Stimulated activated CD8-positive, alpha-beta memory T cell treated with anti-CD3 and anti-CD28 coated beads, Interleukin-15, amount 100 ng/mL, for 4 hours (primary cell): ENCODE measurements at places on chromosomes 7 and 10.

GRCh38 chr7:100972002-100972347 lies 2.6 kb downstream of the MUC12 start:
- DNase-seq: no peak

- DNase-seq: no peak
Measured at GRCh38 chr7:50153148-50153547, 60.1 kb upstream of the ZPBP start.

- DNase-seq: peak; percentile 19
Measured at GRCh38 chr7:155796381-155797261, 15.6 kb downstream of the SHH start.

DNA sequence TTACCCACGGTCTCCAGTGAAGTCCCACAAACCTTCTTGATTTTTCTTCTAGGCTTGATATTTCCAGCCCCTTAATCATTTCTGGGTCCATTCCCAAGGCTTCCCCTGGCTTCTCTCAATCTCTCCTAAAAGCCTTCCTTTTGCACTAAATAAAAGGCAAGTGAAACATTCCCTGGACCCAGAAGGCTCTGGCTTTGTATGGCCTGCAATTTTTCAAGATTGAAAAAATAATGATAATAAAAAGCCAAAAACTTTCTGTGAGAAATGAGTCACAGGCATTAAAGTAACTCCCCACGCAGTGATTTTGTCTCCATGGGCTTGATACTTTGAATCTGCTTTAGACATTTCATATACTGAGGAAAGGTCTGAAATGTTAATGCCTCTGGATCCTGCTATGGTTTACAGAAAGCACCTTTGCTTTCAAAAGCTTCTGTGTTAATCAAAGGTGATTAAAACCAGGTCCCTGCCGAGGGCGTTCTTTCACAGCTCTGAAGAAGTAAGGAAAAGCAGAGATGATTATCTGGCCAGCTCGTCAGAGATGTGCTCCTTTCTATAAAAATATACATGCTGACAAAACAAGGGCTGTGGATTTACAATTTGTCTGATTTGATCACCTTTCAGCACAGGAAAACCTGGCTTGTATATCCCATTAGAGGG lies 118.9 kb upstream of the TMEM72 start:
- no peak for DNase-seq

- no peak for DNase-seq
Measured at GRCh38 chr7:38316733-38317360, 43.4 kb upstream of the TARP start.

DNA sequence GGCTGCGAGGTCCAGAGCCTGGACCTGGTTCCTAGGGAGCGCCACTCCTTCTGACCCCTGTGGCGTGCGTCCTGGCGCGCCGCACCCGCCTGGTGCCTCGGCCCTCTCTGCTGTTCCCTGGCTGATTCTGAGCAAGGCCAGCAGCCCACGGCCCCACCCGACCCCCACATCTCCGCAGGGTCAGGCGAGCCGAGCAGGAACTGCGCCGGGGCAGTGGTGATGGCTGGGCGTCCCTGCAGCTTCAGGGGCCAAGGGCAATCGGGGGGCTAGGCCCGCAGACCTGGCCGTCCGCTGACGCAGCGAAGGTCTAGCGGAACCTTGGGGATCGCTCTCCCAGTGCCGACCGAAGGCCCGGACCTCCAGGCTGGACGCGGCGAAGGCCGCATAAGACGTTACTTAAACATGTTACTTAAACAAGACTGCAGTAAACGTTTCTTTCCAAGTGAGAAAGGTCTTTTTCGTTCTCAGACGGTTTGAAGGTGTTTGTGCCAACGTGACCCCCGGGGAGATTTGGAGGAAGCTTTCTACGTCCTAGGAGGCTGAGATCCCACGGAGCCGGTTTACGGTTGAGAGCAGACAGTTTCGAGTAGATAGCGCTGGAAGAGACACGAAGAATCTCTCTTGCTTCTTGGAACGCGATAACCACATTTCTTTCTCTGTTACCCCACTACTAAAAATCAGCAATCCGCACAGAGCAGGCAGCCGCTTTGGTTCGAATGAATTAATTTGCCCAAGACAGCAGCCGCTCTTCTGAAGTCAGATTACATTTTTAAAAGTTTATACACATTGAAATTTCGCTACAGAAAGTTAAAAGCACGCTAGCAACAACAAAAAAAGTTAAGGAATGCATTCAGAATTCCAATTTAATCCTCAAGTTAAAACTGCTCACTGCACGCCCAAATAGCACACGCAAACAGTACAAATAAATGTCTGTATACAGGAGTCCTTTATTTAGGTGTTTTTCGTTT lies 4.9 kb upstream of the NKX2-3 start:
- DNase-seq: no peak

- no peak for DNase-seq
Measured at GRCh38 chr7:124246262-124246863, 213.5 kb upstream of the TMEM229A start.

DNA sequence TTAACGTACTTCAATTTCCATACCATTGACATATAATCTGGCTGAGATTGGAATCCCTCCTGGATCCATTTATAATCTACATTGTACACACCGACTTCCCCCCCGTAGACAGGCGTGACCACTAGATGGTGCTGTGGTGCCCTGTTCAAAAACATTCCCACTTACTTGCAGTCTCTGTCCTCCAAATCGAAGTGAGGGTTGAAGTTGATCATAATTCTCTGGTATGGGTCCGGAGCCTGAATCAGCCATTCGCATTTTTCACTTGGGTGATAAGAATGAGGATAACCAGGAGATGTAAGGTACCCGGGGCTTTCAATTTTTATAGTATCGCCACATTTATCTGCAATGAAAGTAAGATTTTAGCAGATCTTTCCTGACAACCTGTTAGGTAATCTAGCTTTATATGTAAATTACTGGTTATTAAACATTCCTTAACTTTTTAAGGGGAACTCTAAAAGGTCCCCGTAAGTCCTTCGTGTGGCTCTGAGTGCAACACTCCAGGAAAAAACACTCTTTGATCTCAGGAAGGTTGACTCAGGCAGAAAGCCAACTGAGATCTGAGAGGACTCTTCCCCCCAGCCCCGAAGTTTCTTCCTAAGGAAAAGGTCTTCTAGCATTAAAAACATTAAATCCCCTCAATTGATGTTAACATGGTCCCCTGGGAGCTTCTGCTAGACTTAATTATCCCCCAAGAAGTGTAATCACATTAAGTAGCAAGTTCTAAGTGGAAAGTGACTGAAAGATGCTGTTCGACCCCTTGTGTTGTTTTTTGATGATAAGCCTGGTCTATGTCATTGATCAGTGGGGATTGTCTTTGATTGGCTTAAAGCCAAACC lies 3.7 kb downstream of the NRP1 start:
- peak; percentile 56 for DNase-seq

DNA sequence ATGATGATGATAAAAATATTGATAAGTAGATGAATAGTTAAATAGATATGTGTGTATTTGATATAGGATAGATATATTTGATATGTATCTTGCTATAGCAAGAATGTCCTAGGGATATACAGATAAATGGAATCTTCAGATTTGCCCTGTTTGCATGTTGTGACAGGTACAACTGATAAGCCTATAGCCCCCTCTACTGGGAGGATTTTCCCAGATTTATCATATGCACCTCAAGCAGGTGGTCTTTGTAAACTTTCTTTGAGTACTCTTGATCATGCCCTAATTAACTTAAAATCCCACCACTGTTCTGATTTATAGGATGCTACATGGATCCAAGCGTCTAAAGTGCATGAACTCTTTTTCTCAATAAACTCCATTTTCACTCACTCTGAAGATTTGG lies 1050.7 kb downstream of the SORCS3 start:
- DNase-seq: no peak

- DNase-seq: no peak
Measured at GRCh38 chr7:125355899-125356298, 426.3 kb upstream of the POT1 start.

DNA sequence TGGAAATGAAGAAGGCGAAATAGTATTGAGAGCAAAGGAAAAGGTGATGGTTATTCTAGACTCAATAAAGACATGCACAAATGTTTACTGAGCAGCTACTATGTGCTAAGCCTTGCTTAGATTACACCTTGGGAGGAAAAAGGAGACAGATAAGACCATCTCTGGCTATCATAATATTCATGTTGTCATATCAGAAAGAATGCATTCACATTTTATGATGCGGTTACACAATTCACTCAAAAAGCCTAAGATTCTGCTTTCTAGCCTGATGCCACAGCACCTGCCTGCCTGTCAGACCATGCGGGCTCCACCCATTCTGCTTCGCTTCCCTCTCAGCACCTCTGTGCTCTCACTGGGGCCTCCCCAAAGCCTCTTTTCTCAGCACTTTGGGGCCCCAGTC lies 100.9 kb downstream of the JCAD start:
- DNase-seq: no peak
